ENCODE measurements at places on chromosomes 3 and 15.
A peak's percentile ranks its signal among the peaks of the same experiment; 100 is the strongest.

- no peak for DNase-seq
Measured at GRCh38 chr3:49715611-49716121, 3.8 kb downstream of the AMIGO3 start.

- DNase-seq: peak; percentile 45
Measured at GRCh38 chr3:159884661-159885402, 103.8 kb upstream of the IL12A start.

- no peak for DNase-seq
Measured at GRCh38 chr3:162507397-162507796, 1010.8 kb downstream of the OTOL1 start.

DNA sequence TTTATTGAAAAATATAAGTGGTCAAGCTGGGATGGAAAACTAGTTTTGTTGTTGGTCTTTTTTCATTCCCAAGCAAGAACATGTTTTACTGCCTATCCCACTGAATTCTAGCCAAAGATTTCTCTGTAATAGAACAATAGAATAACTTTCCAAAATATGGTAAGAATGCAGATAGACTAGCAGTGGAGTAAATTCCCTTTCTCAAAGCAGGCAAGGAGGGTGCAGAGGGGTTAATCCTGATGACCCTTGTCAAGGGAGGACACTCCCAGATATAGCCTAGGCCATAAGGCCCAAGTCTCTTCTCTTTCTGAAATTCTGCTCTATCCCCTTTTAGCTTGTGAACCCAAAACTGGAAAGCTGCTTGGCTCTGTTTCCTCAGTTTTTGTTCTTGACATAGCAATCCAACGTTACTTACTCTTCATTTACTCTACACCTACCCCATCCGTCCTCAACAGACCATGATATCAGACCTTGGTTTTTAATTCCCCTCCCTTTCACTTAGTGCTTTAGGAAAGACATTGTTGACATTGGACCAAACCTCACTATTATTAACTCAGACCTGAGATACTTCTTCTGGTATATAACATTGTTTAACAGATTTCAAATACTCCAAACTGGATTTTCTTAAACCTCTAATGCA, 453.6 kb upstream of the THBS1 start:
- peak; percentile 61 for DNase-seq

DNA sequence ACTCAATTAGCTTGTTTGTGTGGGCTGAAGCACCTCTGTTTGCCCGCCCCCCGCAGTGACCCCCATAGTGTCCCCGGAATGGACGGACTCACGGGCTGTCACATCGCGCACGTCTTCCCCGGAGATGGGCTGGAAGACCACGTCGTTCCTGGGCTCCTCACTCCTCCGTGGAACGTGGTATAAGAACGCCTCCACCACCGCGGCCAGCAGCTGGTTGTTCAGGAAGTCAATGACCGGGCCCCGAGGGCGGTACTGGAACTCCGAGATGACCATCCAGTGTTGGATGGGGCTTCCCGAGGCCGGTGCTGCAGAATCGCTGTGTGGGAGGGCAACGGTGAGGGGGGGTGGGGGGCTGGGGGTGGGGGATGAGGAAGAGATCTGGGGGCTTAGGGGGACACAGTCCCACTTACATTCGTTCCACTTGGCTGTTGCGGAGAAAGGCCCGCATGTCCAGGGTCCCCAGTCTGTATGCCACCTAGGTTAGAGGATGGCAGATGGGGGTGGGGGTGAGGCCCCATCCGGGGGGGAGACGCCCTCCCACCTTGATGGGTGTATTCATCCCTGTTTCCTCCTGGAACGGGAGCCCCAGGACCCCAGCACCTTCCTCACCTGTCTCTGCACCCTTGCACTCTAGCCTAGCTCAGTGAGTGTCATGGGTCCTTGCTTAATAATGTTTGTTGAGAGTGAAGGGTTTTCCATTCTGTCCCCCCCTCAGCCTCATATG, 30.2 kb downstream of the MUC20 start:
- DNase-seq: no peak

DNA sequence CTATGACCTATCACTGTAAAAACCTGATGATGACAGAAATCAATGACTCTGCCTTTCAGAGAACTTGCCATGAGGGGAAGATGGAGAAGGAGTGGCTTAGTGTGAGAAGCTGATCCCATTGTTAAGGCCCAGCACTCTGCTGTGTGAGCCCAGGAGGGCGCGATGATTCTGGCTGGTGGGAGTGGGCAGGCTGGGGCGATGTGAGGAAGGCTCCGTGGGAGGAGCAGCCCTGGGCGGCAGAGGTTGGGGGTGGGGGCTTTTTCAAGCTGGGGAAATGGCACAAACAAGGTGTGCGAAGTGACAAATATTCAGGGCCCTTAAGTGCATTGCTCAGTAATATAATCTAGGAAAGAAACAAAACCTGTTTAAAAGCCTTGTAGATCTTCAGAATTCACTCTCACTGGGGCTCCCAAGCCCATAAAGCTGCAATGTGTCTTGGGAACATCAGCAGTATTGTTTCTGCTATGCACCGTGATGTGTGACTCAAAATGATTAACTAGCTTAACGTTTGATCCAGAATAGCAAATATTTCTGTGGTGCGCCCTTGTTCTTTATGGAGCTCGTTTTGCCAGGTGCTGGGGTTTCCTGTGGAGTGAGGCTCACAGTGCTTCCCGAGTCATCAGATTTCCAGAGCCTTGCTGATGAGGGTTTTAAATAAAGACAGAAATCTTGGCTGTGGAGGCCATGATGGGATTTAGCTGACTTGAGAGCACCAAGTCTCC, 141.0 kb downstream of the CHDH start:
- DNase-seq: no peak

DNA sequence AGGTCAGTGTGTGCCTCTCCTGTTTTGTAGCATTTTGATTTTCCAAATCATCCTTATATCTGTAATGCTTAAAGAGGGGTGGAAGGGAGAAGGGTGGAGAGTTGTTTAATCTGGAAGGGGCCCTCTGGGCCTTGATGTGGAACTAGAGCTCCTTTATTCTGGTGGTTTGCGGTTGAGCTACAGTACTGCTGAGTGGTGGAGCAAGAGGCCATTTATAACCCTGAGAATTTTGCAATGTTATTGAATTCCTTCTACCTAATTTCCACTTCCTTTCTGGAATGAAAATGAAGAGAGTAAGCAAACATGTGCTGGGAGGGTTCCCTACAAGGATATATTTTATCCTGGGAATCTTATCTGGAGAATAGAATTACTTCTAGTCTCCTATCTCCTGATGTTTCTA, 35.3 kb upstream of the TUBGCP5 start:
- no peak for DNase-seq
